ENCODE measurements at places on chromosomes 7 and 10.

GRCh38 chr7:46133751-46134150 lies 212.7 kb upstream of the IGFBP3 start:
- no peak for DNase-seq

DNA sequence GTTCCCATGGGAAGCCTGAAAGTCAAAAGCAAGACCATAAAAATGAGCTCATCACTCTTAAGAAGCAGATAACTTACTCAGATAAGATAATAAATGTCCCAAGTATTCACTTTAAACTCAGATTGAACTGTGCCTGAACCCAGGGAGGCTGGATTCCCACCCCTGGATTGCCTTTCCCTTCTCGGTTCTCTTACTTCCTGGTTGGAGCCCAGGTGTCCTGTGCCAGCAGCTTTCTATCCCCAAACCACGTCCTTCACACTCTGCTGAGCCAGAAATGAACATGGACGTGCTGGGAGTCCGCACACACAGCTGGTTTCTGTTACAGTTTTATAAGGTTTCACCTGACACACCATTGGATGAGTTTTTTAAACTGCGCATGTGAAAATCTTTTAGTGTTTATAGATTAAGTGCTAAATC lies 636.2 kb upstream of the IGFBP3 start:
- no peak for DNase-seq

DNA sequence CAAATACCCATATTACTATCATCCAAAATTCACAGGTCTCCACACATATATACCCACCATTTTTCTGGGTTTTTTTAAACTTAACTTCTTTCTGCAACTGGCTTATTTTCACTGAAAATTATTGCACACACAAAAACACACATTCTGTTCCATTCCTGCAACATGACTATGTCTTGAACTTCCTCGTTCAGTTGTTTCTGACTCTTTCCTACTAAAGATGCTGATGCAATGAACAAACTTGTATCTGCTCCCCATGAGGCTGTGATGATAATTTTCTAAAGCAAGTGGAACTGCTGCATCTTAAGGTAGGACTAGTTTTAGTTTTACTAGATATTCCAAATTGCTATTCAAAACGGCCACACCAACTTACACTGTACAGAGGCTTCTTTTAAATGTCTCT lies 77.7 kb downstream of the OSBPL3 start:
- DNase-seq, result peak; percentile 39

DNA sequence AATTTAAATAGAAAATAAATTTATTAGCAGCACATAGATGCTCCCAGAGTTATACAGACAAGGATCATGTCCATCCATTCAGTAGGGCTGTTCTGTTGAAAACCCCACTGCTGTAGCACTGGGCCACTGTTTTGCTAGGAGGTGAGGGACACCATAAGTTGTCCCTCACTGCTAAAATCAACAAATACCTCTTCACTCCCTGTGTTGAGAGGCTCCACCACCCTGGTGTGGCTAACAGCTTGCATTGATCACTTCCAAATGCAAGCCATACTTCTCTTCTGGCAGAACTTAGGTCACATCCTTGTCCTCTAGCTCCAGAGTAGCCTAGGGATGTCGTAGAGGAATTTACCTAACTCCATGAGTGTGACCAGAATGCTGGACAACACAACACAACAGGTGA lies 55.4 kb downstream of the MDFIC start:
- DNase-seq, result no peak

GRCh38 chr7:36441344-36442022 lies 51.8 kb downstream of the ANLN start:
- no peak for DNase-seq

DNA sequence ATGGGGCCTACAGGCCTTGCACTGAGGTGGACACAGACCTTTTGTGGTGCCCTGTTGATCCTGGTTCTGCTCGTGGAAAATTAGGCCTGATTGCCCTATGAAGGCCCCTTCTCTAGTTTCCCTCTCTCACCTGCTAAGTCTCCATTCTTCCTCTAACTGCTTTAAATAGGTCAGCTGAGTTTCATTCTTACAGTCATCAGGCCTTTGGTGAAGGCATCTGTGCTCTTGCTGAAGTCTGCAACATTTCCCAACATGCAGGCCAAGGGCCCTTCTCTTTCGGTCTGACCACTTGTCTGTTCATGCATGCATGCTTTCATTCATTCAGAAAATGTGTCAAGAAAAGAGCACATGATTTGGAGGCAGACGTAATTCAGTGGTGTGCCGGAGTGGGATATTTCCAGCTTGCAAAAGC lies 244.0 kb downstream of the BUB3 start:
- DNase-seq, result no peak

- DNase-seq, result no peak
Observed at GRCh38 chr10:82092111-82092510, 217.1 kb downstream of the NRG3 start.

DNA sequence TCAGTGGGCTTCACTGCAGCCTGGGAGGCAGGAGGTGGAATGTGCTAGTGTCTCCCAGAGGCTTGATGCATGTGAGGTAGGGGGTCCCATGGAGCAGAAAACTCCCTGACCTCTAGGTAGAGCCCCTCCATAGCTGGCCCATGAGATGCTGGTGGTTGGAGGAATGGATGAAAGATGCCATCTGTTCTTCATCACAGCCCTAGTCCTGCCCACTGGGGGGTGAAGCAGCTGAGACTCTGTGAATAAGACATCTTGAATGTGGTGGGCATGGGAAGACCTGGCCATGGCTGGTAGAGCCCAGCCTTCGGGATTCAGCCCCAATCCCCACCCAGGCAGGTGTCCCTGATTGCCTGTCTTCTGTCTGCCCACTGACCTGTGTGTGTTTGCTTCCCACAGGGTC lies 92.5 kb downstream of the COL13A1 start:
- no peak for DNase-seq

- no peak for DNase-seq
Observed at GRCh38 chr7:156693627-156694026, 53.1 kb downstream of the RNF32 start.

- peak; percentile 0 for DNase-seq
Observed at GRCh38 chr7:149879766-149880637, 6.2 kb downstream of the ATP6V0E2 start.

- DNase-seq, result no peak
Observed at GRCh38 chr10:607545-608185, 81.8 kb downstream of the DIP2C start.

DNA sequence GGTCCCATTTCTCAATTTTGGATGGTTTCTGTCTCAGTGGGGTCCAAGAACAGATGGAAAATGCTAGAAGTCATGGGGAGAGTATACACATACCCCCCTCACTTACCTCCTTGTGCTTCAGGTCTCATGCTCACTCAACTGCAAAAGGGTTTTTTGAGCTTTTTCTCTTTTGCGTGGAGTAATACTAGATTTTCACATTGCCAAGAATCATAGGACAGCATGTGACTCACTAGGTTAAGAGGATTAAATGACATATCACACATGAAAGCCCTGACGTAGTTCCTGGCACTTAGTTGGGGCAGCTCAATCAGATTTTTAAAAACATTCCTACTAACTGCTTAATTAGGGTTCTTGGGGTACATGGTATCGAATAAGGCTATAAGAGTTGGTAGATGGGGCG lies 4.5 kb downstream of the PI4K2A start:
- DNase-seq, result no peak

GRCh38 chr10:33638891-33639290 lies 304.4 kb upstream of the NRP1 start:
- DNase-seq, result no peak

DNA sequence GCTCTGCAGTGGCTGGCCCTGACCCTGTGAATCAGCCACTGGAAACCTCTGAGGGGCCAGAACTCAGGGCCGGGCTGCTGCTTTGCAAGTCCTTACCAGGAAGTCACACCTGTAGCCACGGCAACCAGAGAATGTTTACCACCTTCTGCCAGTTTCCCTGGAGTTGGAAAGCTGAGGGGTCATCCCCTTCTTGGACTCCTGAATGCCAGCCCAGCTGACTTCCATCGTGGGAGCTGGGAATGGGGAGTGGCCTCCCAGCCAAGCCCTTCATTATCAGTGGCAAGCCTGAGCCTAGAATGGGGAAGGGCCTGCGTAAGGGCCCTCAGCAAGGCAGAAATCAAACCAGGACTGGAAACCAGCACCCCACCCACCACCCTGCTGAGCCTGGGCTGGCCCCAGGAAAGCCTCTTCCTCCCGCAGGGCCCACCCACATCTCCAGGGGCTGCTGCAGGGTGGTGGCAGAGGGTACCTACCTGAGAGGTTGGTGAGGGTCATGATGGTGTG lies 6.5 kb upstream of the CRHR2 start:
- no peak for DNase-seq

DNA sequence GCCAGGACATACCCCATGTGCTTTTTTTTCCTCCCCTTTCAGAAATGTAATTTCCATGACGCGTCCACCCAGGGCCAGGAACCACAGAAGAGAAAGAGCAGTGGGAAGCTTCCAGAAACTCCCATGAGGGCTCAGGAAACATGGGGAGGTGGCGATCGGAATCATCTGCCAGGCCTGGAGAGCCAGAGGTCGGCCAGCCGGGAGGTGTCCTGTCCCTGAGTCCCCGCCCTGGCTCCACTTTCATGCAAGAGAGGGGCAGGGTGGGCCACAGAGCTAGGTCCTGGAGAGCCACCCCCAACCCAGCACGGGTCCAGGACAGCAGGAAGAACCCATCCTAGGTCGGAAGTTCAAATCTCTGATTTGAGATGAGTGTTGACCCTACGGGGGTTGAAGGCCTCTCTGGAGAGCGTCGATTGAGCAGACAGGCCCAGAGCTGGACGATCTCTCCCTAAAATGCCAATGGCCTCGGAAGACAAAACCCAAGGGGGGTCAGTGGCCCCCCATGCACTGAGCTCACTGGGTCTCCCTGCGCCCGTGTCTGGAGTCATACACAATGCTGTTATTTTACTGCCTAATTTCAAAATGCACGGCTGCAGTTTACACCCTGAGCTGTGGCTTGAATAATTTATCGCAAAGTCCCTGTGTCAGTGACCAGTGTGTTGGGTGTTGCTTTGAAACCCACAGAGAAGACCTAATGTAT lies 594.1 kb downstream of the PTPRN2 start:
- DNase-seq, result no peak

GRCh38 chr7:159165352-159165751 lies 20.7 kb upstream of the VIPR2 start:
- no peak for DNase-seq

GRCh38 chr7:131843898-131844331 lies 287.5 kb upstream of the PODXL start:
- DNase-seq, result no peak

GRCh38 chr10:75468612-75469005 lies 37.2 kb downstream of the LRMDA start:
- DNase-seq, result peak; percentile 25

DNA sequence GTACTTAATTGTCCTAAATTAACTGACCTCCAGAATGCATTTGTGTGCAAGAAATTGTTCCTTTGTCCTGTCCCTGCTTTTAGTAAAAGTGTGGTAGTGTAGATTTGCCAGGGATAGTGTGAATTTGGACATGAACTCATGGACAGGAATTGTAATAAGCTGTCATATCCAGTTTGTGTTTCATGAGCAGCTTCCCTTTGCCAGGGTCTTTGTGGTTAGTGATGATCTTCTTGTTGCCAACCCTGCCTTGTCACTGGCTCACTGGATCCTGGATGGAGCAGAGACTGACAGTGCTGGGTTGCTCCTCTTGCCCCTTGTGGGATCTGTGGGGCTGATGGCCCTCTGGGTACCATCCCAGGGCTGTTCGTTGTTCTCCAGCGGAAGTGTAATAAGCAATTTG lies 110.1 kb downstream of the CCNY start:
- DNase-seq, result no peak

- DNase-seq, result no peak
Observed at GRCh38 chr7:132065193-132065988, 509.0 kb upstream of the PODXL start.

DNA sequence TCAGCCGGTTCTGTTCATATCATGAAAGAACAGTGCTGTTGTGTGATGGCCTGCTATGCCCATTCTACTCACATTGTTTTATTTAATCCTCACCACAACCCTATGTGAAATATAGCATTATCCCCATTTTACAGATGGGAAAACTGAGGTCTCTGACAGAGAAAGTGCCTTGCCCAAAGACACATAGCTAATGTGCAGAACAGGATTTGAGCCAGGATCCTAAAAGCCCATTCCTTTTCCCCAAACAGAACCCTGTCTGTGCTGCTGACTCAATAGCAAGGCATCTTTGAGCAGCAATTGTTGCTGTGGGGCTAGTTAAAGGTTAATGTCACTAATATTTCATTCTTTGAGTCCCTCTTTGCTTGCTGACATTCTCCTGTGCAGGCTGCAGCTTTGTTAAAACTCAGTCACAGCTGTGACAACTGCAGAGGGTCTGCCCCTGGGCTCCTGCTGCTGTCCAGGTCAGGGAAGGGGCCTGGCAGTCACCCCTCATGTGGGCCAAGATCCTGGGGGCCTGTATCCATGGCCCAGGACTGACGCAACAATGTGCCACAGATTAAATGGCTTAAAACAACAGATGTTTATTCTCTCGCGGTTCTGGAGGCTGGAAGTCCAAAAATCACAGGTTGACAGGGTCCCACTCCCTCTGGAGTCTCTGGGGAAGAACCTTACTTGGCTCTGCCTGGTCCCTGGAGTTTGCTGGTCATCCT lies 40.4 kb downstream of the AFAP1L2 start:
- DNase-seq, result no peak

DNA sequence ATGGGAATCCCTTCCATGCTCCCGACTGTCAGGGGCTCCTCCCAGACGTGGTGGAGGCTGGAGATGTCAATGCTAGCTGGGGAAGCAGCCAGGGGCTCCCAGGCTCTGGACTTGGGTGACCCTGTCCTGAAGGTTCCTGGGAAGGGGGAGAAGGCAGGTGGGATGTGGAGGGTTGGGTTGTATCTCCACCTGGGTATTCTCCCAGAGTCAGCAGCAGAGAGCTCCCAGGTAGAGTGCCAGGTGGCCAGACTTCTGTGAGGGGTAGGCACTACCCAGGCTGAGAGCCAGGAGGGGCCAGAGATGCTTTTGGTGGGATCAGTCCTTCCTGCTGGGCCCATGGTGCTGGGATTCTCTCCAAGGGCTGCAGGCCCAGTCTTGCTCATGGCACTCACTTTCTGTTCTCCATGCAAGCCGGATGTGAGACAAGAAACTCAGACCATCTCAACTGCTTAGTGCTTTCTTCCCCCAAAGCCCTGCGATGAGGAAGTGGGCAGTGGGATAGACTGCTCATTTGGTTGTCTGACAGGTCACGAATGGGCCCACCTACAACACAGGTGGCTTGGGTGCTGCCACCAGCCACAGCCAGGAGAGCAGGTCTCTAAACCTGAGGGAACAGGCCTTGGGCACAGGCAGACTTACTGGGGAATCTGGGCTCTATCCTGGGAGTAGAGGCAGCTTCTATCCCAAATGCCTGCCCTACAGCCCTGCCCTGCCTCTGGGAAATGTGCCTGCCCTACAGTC lies 52.5 kb upstream of the CAMK2B start:
- DNase-seq, result no peak

- no peak for DNase-seq
Observed at GRCh38 chr7:17038783-17039170, 157.0 kb upstream of the AGR3 start.

DNA sequence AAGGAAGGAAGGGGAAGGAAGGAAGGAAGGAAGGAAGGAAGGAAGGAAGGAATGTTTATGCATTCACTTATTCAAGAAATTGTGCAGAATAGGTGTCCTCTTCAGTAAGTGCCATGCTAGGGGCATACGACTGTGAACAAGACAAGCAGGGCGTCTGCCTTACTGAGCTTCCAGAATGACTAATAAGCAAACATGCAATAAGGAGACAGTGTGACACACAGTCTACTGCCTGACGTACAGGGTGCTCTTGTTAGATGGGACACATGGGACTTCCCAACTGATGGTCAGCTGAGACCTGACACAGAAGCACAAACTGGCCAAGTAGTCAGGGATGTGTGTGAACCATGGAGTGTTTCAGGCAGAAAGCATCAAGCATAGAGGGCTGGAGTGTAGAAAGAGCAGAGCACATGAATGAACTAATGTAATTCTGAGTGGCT lies 18.2 kb downstream of the DNAJC12 start:
- DNase-seq, result no peak

GRCh38 chr7:141737118-141737835 lies 881 bp upstream of the SSBP1 start:
- DNase-seq, result peak; percentile 69
